Left renal pelvis (tissue), 4 donors: ENCODE measurements at places on chromosomes 16 and 17. TPM values are rescaled to one million over a fixed set of nuclear protein-coding genes. Genes with fewer than 3 reads are reported as not detected.

XAF1 gene
- 15.4 TPM for polyA plus RNA-seq

AIPL1 gene
- 0.04 TPM for polyA plus RNA-seq

DRC3 gene
- 24.6 TPM for polyA plus RNA-seq

ZNF385C gene
- 5.1 TPM for polyA plus RNA-seq

POLR3K gene
- 13.0 TPM for polyA plus RNA-seq

ITGB3 gene
- polyA plus RNA-seq, result 16.9 TPM

- no peak for DNase-seq
Observed at GRCh38 chr16:5378531-5378930, 280.9 kb upstream of the EEF2KMT start.

- no peak for DNase-seq
Observed at GRCh38 chr16:81431554-81432353, 12.9 kb upstream of the CMIP start.

- DNase-seq, result no peak
Observed at GRCh38 chr16:89672177-89672941, 14.1 kb upstream of the CDK10 start.

DNA sequence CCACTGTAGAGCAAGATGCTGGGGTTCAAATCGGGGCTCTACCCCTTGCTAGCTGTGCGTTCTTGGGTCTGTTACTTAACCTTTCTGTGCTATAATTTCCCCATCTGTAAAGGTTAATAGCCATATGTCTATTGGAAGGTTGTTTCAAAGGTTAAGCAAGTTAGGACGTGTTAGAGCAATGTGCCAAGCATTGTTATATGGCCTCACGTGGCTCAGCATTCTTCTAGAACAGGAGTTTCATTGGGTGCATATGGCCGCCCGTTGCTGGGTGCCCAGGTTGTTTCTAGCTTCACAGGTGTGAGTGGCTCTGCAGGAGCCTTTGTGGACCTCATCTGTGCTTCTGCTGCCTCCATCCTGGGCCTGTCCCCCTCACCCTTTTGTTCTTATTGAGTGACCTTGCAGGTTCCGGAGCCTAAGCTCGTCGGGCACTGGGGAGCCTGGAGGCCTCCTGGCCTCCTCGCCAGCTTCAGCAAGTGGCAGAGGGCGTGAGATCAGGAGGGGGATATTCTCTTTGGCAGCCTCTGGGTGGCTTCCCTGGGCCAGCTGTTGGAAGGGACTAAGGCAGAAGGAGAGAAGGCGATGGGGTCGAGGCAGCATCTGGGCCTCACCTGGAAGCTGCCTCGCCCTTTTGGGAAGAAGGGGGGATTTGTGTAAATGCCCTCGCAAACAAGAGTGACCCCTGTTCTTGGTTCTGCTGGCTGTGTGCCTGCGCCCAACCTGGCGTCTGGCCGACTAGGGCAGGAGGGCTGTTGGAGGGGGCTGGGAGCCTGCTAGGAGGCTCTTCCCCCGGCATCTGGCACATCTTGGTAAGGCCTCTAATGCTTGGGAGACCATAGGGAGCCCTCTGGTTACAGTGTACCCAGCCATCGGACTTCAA is 80.2 kb upstream of the CIBAR2 start:
- no peak for DNase-seq

DNA sequence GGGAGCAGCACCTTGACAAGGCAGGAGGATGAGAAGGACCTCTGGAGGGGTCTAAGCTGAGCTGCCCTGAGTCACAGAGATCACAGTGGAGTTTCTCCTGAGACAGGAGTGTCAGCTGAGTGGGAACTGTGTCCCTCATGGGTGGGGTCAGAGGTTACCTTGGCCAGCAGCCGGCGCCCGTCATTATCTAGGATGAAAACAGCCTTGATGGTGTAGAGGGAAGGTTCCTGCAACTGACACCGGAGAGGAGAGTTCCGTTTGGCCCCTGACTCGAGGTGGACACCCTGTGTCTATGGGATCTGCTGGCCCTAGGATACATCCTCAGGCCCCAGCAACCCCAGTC is 933 bp downstream of the COPZ2 start:
- no peak for DNase-seq
